ENCODE measurements at places on chromosomes 3 and 15.

DNA sequence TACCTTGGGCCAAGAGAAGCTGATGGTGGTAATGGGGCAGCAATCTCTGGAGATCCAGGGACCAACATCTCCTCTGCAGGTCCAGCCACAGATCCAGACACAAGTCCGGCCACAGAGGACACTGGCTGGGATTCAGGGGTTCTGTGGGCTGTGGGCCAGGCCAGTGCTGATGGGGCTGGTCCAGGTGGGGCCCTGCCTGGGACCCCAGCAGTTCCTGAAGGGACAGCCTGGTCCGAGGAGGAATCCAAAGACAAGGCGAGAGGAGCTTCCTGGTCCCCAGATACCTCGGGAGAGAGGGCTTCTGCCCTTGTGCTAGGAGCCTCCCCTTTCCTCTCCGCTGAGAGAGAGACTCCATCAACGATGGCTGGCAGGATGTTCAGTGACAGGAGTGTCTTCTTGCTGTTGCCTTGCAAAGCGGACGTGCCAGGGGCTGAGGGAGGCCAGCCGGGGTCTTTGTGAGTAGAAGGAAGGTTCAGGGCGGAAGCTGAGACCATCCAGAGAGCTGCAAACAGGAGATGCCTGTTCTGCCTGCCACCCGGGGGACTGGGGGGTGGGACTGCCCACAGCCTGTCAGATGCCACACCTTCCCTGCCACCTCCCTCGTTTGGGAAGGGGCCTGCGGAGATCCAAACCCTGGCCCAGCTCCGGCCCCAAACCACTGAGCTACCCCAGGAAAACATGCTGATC, 24.5 kb upstream of the GOLGA6C start:
- no peak for DNase-seq

DNA sequence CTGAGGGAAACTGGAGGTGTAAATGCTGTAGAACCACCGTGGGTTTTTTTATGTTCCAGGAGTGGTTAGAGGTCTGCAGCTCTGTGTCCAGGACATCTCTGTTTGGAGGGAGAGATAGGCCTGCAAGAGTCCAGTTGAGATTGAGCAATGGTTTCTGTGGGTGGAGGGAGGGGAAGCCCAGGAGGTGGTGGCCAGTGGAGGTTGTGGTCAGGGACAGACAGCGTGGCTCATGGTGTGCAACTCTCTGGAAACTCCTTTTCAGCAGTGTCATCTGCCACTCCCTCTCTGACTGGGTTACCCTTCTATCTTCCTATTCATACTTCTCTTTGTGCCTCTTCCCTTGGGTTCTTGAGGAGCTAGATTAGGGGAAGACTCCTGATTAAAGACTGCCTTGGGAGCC, 9.6 kb downstream of the XCR1 start:
- peak; percentile 19 for DNase-seq

DNA sequence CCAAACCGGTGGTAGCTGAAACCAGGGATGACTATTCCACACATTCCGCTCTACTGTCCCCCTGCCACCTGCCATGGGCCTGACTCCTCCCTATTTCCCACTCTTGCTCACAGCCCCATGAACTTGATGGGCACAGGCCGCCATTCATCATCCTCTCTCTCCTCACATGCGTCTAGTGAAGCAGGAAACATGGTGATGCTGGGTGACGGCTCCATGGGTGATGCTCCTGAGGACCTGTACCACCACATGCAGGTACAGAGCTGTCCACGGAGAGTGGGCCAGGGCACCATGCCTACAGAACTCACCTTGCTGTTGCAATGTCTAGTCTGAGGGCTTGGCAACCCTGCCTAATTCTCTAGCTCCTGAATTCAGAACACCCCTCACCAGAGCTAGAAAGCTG, 23.3 kb upstream of the MANF start:
- no peak for DNase-seq

- DNase-seq, result peak; percentile 67
These were observed 333.4 kb downstream of the THSD4 start for GRCh38 chr15:71448688-71449114.

GRCh38 chr3:45509038-45509767, 85.3 kb upstream of the LIMD1 start:
- peak; percentile 87 for DNase-seq

DNA sequence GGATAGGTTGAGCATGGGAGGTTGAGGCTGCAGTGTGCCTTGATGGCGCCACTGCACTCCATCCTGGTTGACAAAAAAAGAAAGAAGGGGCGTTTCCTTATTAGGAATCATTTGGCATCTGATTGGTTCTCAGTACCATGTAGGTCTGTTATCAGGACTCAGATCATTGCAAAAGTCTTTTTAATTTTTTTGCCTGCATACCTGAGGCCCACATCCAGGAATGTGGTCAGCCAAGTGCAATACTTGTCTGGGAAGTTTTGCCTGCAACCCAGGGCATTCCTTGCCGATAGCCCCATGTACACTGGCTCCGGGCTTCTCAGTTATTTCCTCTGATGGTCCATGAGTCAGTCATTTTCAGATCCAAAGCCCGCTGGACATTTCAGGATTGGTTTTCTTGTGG, 50.1 kb upstream of the CRTC3 start:
- no peak for DNase-seq

- DNase-seq, result no peak
These were observed 66.1 kb downstream of the FILIP1L start for GRCh38 chr3:100048248-100048647.

- DNase-seq, result no peak
These were observed 35.8 kb upstream of the CHST2 start for GRCh38 chr3:143083781-143084180.

DNA sequence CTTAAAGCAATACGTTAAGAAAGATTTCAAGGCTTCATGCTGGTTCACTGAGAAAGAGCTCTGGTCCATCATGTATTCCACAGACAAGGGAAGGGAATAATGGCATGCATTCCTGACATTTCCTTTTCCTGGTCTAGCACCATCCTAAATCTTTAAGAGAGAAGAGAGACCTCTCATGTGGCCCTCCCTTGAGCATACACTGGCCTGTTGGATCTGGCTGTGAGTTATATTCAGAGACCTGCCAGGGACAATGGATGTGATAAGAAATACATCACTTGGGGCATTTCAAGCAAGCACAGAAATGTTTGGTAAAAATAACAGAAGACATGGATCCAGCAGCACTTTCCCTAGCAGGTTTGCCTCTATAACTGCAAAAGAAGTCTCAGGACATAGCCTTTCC, 507.8 kb downstream of the NLGN1 start:
- no peak for DNase-seq

GRCh38 chr15:28100516-28101195, 1.5 kb upstream of the OCA2 start:
- DNase-seq, result no peak

- no peak for DNase-seq
These were observed 88.8 kb upstream of the TBL1XR1 start for GRCh38 chr3:177286034-177286433.

- DNase-seq, result no peak
These were observed 24.7 kb downstream of the TUSC7 start for GRCh38 chr3:116734243-116734642.

DNA sequence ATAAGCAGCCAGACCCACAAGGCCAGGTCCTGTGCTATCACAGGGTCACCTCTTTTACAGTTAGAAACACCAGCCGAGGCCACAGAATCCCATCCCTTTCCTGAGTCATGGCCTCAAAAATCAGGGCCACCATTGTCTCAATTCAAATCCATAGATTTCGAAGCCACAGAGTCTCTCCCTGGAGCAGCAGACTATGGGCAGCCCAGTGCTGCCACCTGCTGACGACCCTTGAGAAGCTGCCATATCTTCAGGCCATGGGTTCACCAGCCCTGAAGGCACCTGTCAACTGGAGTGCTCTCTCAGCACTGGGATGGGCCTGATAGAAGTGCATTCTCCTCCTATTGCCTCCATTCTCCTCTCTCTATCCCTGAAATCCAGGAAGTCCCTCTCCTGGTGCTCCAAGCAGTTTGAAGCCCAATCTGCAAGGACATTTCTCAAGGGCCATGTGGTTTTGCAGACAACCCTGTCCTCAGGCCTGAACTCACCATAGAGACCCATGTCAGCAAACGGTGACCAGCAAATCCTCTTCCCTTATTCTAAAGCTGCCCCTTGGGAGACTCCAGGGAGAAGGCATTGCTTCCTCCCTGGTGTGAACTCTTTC, 39.6 kb downstream of the TGM4 start:
- DNase-seq, result peak; percentile 82

- DNase-seq, result no peak
These were observed 262.9 kb upstream of the SLITRK3 start for GRCh38 chr3:165459111-165459510.

- no peak for DNase-seq
These were observed 120.5 kb downstream of the ZNF609 start for GRCh38 chr15:64580696-64581407.

DNA sequence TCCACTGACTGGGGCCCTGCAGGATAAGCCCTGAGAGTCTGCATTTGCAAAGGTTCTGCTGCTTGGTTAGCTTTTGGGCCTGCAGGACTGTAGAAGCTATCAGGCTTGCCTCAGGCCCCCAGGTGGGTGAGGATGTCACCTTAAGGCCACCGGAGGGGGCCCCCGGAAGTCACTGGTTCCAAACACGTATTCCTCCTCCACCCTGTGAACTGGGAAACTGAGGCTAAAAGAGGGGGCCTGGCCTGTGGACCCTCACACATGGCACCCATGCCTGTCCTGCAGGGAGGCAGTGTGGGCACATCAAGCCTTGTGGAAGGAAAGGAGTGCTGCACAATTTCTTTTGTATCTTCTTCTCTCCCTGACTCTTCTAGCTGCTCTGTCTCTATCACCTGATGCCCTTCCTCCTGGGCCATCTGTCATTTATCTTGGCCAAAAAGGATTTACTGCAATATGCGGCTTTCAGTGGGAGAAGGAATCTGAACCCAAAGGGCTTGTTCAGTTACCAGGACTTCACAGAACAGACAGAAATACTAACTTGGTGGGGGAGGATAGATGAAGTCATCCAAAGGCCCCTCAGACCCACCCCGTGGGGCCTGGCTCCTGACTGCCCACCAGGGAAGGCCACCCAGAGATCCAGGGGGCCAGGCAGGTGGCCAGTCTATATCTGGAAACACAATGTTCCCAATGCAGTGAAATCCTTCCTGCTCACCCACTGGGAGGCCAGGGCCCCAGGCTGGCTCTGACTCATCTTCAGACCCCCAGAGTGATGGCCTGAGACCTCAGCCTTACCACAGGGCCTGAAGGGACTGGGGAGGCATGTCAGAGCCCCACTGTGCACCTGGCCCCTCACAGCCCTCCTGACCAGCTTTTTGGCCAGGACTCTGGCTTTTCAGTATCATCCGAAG, 18.3 kb downstream of the UBAP1L start:
- no peak for DNase-seq

- DNase-seq, result peak; percentile 19
These were observed 426.5 kb upstream of the RASGRP1 start for GRCh38 chr15:38991126-38991525.

- no peak for DNase-seq
These were observed 24.4 kb upstream of the ZBTB38 start for GRCh38 chr3:141343865-141344271.
